ENCODE measurements at places on chromosomes 7 and 10.

- no peak for DNase-seq
Observed at GRCh38 chr7:37186753-37187152, 261.9 kb downstream of the ELMO1 start.

DNA sequence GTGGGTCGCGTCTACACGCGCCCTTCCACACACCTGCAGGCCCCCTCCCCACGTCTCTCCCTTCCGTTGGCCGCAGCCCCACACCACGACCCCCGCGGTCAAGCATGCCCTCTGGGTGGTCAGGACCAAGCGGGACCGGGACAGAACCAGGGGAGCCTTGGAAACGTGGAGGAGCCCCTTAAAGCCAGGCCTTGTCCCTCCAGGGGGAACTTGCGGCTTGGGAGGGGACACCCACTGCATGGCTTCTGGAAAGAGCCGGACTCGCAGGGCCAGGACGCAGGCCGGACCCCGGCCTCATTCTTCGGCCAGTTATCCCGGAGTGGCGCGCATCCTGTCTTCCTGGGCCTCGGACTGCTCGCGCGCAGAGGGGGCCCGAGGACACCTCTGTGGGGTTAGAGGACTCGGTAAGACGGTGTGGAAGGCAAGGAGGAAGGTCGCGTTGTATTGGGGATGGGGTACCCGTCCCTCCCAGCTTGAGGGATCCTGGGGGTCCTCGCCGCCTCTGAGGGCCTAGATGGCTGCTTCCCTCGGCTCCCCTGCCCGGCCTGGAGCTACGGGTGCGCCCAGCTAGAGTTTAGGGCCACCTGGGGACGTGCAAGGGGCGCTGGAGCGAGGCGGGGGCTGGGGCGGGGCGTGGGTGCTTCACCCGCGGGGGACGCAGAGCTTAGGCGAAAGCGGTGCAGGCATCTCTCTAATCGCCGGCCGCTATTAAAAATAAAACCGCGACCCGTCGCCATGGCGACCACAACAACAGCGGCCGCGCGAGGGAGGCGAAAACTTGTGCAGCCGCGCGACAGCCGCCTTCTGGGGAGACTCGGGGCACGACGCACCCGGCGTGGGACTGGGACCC lies 1.8 kb upstream of the PDGFA start:
- no peak for DNase-seq

GRCh38 chr7:106731646-106732444 lies 70.9 kb upstream of the CCDC71L start:
- DNase-seq, result no peak

- no peak for DNase-seq
Observed at GRCh38 chr10:110747609-110748464, 103.7 kb downstream of the RBM20 start.

- DNase-seq, result no peak
Observed at GRCh38 chr10:111739125-111739873, 444.3 kb downstream of the GPAM start.

GRCh38 chr10:43252783-43253341 lies 14.0 kb downstream of the RASGEF1A start:
- no peak for DNase-seq

- no peak for DNase-seq
Observed at GRCh38 chr7:85030893-85031292, 156.0 kb downstream of the SEMA3D start.

DNA sequence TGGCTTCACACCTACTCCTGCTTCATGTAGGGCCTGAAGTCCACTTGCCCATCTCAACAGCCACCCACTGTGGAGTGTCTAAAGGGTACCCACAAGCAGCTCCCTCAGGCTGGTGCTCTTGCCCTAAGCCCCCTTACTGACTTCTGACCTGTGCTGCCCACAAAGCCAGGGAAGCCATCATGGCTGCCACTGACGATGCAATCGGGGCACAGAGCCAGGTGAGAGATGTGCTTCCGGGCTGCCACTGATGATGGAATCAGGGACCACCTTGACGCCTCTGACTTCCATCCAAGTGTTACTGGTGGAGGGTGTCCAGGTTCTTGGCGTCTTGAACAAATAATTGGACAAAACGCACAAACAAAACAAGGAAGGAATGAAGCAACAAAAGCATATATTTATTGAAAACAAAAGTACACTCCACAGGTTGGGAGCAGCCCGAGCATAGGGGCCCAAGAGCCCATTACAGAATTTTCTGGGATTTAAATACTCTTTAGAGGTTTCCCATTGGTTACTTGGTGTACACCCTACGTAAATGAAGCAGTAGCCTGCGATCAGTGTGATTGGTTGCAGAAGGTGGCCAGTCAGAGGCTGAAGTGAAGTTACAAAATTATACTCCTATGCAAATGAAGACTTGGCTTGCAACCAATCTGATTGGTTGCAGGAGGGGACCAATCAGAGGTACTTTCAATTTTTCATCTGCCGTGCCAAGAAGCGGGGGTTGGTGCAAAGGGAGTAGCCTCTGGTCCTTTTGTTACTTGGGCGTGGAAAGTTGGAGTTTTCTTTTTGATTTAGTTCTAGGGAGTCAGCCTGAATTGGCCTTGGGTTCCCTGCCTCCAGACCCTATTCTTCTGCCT lies 4.5 kb downstream of the CPA2 start:
- no peak for DNase-seq

- no peak for DNase-seq
Observed at GRCh38 chr7:15016766-15017165, 114.2 kb upstream of the DGKB start.

GRCh38 chr10:128664729-128665128 lies 538.5 kb upstream of the MKI67 start:
- no peak for DNase-seq

- no peak for DNase-seq
Observed at GRCh38 chr10:121772884-121773283, 154.9 kb downstream of the ATE1 start.

- DNase-seq, result peak; percentile 65
Observed at GRCh38 chr7:138338361-138338760, 121.7 kb upstream of the TRIM24 start.

- DNase-seq, result peak; percentile 22
Observed at GRCh38 chr10:130470286-130470685, 334.1 kb downstream of the GLRX3 start.

GRCh38 chr10:107415446-107415845 lies 250.9 kb upstream of the SORCS1 start:
- no peak for DNase-seq

DNA sequence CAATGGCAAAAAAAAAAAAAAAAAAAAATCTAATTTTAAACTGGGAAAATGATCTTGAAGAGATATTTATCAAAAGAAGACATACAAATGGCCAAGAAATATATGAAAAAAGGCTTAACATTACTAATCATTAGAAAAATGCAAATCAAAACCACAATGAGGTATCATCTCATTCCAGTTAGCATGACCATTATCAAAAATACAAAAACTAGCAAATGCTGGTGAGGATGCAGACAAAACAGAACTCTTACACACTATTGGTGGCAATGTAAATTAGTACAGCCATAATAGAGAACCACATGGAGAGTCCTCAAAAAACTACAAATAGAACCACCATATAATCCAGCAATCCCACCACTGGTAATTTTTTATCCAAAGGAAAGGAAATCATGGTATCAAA lies 489.6 kb downstream of the TNS3 start:
- DNase-seq, result no peak

- DNase-seq, result peak; percentile 55
Observed at GRCh38 chr7:75986147-75986781, 8.1 kb downstream of the TMEM120A start.

DNA sequence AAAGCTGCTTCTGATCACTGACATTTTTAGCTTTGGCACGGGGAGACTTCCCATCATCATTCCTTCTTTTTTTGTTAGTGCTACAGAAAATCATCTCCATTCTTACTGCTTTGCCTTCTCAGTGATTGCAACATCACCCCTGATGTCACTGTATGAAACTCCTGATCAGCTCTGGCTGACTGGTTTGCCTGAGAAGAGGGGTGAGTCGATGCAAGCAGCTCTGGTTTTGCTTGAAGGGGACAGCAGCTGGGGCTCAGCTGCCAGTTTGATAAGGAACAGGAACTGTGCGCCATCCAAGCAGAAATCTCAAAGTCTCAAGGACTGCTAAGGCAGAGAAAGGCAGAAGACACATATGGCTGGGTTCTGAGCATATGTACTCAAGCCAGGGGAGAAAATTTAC lies 808.5 kb upstream of the CELF2 start:
- peak; percentile 64 for DNase-seq

GRCh38 chr7:92498557-92498956 lies 20.8 kb upstream of the ERVW-1 start:
- DNase-seq, result no peak

- DNase-seq, result no peak
Observed at GRCh38 chr7:41005374-41005901, 697.5 kb downstream of the INHBA start.

GRCh38 chr7:107876916-107877315 lies 14.1 kb upstream of the DLD start:
- no peak for DNase-seq

GRCh38 chr7:127920787-127921438 lies 110.3 kb downstream of the LRRC4 start:
- DNase-seq, result no peak

GRCh38 chr10:19367176-19367575 lies 318.6 kb downstream of the MALRD1 start:
- DNase-seq, result no peak

GRCh38 chr7:21071561-21072501 lies 285.1 kb upstream of the SP8 start:
- DNase-seq, result no peak

- DNase-seq, result peak; percentile 99
Observed at GRCh38 chr7:95596198-95597063, at the start of gene PDK4. Gene PDK4 (minus strand): TSS chr7:95596516. CDS start chr7:95596293, 223 bp downstream.

DNA sequence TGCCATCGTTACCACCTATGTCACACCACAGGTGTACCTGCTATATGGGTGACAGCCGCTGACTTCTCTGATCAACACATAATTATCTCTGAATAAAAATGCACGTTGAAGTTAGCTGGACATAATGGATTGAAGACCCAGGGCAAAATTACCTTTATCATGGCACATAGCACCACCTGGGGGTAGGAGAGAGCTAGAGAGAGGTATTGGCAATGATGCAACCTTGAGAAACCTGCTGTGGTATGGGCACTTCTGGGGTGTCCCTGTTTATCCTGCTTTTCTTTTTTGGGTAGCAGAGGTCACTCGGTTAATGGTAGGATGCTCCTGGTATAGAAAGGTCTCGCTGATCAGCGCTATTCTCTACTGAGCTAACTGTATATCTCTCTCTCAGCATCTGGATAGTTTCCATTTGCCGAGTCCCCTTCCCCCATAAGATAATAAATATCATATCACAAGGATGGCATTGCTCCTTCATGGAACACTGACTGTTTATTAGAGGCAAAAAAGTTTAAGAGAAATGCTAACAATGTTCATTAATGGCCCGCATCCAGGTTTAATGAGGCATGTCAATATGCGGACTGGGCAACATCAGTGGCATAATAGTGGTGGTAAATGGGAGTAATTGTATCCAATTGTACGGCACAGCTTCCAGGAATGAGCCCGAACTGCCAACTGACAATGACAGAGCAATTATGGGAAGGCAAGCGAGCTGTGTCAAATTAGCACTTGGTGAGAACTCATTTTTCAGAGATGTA lies 323.1 kb downstream of the TFEC start:
- no peak for DNase-seq

- DNase-seq, result no peak
Observed at GRCh38 chr10:117294735-117295134, 53.8 kb downstream of the SLC18A2 start.

GRCh38 chr7:43653891-43654504 lies 71.1 kb downstream of the STK17A start:
- no peak for DNase-seq

- no peak for DNase-seq
Observed at GRCh38 chr7:38830826-38831225, 78.2 kb downstream of the VPS41 start.
